ENCODE measurements at places on chromosomes 3 and 15. TPM values are rescaled to one million over a fixed set of nuclear protein-coding genes. Genes with fewer than 3 reads are reported as not detected.

The RTP1 gene
- total RNA-seq = not detected

The FAM81A gene
- not detected for total RNA-seq

The PATL2 gene
- total RNA-seq = 2.5 TPM

The SLC9C1 gene
- total RNA-seq = not detected

The TM4SF1 gene
- total RNA-seq = 95.9 TPM

The SPATA12 gene
- total RNA-seq = not detected

The ARHGAP31 gene
- total RNA-seq = 20.3 TPM

All from subcutaneous adipose tissue (tissue), 4 donors.